ENCODE measurements at places on chromosomes 6 and 20. TPM values are rescaled to one million over a fixed set of nuclear protein-coding genes. Genes with fewer than 3 reads are reported as not detected.

The FAM83C gene
- total RNA-seq: not detected

The BRPF3 gene
- 13.4 TPM for total RNA-seq

The PLN gene
- 0.83 TPM for total RNA-seq

The DBNDD2 gene
- 0.30 TPM for total RNA-seq

The SPDEF gene
- total RNA-seq: not detected

The BMP6 gene
- total RNA-seq: 2.1 TPM
